Naive thymus-derived CD8-positive, alpha-beta T cell (primary cell): ENCODE measurements at places on chromosomes 13 and 19.

GRCh38 chr13:47480951-47481350 lies 520.1 kb downstream of the SUCLA2 start:
- DNase-seq, result no peak

DNA sequence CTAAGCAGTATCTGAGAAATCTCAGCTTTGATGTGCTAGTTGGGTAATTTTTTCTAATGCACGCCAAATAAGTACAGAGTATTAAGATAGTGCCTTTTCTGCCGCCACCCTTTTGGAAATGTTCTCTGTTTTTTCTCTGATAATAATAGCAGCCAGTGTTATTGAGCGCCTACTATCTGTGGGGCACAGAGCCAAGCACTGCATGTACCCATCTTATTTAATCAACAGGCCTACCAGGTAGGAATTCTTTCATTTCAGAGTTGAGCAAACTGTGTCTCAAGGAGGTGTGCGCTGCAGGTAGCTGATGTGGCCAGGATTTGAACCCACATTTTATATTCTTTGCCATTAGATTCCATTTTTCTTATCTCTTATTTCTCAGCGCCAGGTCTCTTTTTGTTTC lies 1.4 kb downstream of the EPN1 start:
- DNase-seq, result no peak

DNA sequence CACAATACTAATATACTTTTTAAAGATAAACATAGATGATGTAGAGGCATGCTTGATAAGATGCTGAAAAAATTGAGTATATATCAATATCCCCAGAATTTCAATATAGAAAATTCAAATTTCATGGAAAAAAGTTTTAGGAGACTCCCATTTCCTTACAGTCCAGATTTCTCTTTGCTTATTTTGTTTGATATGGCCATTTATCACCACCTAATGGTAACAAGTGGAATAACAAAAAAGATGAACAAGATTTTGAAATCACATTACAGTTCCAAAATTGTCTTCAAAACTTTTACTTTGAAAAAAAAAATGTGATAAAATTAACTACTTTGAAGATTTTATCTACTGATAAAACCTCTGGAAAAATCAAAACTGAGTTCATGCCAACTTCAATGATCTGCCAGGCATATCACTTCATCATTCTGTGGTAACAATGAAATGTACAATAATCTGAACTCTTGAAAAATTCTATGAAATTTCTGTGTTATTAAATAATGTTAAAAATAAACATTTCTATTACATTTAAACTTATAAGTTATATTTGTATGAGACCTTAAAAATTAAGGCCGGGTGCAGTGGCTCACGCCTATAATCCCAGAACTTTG lies 17.5 kb downstream of the MIPEP start:
- no peak for DNase-seq

DNA sequence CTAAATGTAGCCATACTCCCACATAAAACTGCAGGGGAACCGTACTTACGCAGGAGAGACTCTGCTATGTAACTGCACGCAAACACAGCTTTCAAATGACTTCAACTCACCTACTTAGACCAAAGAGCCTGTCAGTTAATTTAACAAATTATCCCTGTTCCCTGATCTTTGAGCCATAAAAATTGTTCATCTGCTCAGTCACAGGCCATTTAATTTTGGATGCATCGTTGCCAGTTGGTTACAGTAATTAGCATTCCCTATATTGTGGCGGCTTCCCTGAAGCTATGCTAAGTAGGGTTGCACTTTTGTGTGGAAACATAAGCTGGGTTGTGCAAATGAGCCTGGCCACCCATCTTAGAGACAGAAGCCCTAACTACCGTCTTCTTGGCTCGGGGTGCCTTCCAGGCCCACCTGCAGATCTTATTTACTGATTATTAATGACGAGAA lies 21.2 kb upstream of the OBI1 start:
- no peak for DNase-seq

- no peak for DNase-seq
Measured at GRCh38 chr13:97234742-97235141, 12.6 kb downstream of the MBNL2 start.

GRCh38 chr19:29666578-29667386 lies 1.5 kb downstream of the PLEKHF1 start:
- DNase-seq, result peak; percentile 33

DNA sequence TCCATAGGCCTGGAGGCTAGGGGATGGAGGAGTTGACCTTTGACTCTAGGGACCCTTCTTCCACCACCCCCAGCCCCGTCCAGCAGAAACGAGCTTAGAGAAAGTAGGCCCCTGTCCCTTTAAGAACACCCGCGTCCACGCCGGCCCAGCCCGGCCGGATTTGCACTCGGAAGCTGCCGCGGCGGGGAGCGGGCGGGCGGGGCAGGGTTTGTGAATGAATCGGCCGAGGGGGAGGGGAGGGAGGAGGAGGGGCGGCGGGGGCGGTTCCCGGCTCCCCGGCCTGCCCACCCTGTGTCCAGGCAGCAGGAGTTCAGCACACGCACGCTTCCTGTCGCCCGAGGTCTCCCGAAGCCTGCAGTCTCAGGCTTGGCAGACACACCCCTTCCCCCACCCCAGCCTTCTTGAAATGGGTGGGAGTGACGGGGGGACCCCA lies 1.5 kb downstream of the UNC13A start:
- DNase-seq, result no peak

DNA sequence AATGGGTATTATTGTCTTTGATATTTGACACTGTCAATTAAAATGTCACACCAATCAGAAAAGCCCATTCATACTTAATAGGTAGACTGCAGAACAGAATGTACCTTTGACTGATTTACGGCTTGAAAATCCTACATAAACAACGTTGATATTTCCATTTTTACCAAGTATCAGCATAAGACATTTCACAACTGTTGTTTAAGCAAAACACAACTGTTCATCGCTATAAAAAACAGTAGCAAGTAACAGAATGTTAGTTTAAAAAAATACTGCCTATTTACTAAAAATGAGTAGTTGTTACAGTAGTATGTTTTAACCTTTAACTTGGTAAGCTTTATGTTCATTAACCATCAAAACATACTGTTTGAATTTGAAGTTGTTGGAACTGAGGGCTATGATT lies 1096.6 kb downstream of the PCDH17 start:
- DNase-seq, result no peak

DNA sequence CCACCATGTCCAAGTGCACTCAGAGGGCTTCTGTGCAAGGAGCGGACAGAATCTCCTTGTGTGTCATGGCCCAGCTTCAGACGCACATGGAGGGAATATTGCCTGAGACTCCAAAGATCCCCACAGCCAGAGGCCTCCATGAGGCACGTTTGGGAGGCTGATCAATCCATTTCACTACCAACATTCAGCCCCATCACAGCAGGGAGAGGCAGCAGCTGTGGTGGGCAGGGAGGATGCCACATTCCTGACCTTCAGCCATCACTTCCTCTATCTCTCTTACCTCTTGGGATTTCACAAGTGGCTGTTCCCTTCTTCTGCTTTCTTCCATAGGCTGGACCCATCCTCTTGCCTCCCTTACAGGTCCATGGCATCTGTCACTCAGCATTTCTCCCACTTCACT lies 82.4 kb upstream of the MBNL2 start:
- DNase-seq, result no peak

DNA sequence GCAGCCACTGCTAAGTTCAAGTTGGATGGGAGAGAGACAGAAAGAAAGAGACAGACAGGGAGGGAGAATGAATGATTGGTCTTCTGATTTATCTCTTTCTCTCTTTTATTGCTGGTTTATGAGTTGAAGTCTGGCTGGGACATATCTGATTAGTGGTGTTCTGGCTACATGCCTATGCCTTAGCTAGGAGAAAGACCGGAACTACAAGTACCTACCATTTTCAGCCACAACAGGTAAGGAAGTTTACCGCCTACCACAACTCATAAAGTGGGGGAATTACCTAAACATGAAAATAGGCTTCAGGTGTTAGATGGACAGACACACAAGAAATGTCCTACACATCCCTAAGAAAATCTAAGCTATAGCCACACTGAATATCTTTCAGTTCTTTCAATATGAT lies 36.6 kb upstream of the GPC6 start:
- DNase-seq, result no peak

DNA sequence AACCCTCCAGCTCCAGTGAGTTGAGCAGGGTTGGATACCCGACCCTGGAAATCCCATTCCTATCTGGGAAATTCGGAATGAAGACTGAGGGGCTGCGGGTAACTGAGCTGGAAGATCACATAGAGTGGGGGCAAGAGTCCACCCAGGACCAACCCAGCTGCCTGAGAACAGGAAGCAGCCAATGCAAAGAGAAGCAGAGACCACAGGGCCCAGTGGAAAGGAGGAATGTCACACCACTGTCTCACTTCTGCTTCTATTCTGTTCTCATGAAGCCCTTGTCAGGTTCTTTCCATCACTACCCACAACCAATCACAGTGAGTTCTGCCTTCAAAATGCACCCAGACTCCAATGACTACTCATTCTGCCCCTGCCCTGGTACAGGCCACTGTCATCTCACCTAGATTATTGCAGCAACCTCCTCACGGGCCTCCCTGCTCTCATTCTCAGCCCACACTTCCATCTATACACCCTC lies 15.3 kb downstream of the DYRK1B start:
- DNase-seq, result no peak

DNA sequence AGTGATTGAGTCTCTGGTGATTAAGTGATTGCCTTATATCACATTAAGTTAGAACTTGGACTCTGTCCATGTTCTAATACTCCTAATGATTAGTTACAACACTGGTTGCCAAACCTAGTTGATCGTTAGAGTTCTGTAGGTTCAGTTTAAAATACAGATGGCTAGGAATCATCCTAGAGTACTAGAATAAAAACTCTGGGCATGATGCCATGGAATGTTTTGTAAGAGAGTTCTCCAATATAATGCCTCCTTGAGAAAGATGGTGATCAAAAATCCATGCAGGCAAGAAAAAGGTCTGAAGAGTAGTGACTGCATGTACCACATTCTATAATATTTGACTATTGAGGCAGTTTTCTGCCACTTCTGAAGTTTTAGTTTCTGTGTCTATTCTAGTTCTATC lies 176.3 kb downstream of the GPC5 start:
- DNase-seq, result no peak
